ENCODE measurements at places on chromosomes 16 and 17.

DNA sequence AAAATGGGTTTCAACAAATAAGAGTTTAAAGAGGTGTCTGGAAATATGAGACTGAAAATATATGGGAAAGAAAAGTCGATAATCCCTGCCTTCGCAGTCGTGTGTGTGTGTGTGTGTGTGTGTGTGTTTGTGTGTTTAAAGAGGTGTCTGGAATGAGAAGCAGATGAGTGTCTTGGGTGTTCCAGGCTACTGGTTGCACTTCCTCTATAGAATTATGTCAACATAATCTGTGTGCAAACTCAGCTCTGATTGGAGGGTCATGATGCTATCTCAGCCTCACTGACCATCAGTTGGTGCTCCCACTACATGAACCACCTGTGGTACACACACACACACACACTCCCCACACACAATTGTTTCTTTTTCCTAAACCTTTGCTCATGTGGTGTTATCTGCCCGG lies 347.3 kb downstream of the NPIPA8 start:
- DNase-seq = no peak

DNA sequence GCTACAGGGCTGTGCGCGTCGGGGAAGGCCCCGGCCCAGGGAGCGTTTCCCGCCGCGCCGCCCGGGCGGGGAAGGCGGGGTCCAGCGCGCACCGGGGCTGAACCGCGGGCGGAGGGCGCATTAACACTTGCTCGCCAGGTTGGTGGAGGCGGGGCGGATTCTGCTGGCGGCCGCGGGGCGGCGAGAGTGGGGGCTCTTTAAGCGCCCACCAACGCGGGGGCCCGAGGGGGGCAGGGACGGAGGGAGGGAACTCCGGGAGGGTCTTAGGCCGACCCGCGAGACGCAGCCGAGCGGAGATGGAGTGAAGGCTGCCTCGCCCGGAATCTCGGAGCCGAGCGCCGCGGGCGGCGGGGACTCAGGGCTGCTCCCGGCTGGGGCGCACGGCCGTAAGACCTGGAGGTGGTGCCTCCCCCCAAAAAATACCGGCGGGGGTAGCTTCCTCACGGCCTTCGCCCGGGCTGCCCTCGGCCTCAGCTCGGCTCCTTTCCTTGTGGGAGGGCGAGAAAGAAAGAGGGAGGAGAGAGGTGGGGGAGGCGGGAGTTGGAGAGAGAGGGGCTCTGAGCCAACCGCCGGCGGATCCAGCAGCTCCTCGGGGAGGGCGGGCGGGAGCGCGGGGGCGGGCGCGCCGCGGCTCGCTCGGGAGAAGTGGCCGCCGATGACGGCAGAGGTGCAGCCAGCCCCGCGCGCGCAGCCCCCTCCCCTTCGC lies 415 bp upstream of the FOXF1 start:
- DNase-seq = peak; percentile 68

GRCh38 chr16:70437582-70438557 lies 1.0 kb downstream of the ST3GAL2 start:
- peak; percentile 70 for DNase-seq

DNA sequence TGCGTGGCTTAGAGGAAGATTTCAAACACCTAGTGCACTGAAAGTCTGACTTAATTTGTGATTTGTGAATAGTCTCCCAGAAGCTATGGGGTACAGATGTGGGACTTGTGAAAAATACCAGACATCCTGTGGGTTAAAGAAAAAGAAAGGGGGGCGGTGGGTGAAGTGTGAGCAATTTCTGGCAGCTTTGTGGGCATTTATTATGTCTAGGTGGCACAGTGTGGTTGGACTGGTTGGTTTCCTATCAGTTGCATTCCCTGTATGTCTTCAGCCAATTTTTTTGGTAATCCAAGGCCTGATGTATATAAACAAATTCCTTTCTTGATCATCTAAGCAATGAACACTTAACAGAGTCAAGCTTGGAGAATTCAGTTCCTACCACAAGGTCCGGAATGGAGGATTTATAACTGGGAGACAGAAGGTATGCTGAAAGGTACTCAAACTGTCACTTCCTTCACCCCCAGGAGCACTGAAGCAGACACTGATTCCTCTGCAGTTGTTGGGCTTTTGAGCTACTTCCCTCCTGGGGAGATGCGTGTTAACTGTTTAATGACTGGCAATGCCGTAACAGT lies 211.6 kb downstream of the WWOX start:
- no peak for DNase-seq

DNA sequence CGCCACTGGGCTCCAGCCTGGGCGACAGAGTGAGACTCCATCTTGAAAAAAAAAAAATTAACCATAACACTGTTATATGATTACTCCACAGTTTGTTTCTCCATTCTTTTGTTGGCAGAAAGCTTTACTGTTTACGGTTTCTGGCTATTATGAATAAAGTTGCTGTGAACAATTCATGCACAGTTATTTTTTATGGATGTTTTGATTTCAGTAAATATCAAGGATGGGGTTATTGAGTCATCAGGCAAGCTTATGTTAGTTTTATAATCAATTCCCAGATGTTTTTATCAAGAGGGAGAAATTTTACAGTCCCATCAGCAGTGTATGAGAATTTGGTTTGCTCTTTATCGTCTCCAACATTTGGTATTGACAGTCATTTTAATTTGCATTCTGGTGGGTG lies 67.9 kb downstream of the TAOK1 start:
- no peak for DNase-seq

- no peak for DNase-seq
Observed at GRCh38 chr16:79638386-79638785, 37.8 kb upstream of the MAF start.

DNA sequence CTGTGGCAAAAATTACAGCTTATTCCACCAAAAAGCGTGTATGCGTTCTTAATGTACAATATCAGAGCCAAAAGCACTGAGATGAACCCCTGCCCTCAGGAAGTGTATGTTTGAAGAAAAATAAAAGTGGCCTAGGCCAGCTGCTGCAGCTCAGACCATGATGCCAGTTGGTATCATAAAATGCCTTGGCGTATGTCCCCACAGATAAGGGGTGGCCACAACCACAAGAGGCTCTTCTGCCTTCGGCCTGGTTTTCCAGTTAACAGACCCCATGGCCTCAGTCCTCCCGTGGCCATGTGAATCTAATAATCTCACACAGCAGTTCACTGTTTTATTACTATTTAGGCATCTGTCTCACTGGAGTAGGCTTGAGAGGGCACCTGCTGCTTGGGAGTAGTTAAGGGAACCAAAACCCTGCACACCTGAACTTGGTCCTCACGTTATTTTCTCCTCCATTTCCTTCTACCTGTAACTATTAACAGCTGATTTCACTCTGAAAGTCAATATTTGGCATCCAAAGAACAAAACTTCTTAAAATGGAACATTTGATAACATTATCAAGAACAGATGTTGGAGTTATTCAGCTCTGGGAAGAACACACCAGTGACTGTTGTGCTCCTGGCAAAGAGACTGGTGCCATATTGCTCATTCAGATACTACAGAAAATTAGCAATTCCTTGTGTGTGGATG lies 34.8 kb upstream of the ERN1 start:
- DNase-seq = no peak

- DNase-seq = no peak
Observed at GRCh38 chr17:65195716-65196115, 58.5 kb downstream of the RGS9 start.

Measured in fibroblast of mammary gland (primary cell).